GM03348 (cell line): ENCODE measurements at places on chromosomes 1 and 21.

DNA sequence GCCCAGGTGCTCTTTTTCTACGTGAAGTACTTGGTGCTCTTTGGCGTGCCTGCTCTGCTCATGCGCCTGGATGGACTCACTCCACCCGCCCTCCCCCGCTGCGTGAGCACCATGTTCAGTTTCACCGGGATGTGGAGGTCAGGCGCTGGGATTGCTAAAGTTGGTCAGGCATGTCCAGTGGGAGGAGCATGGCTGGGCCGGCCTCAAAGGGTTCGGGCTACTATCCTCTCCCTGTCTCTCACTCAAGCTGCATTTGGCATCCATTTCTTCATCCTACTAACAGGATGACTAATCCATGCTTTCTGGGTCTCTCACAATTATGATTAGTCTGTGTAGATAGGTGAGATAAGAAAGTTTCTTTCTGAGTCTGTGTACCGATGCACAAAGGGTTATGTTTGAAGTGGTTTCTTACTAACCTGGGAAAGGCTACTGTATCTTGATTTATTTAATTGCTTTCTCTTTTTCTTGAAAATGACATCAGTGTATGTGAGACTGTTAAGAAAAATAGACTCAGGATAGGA lies 135.9 kb downstream of the HHAT start:
- DNase-seq = no peak

GRCh38 chr1:159261721-159262494 lies 40.2 kb upstream of the FCER1A start:
- DNase-seq = no peak

DNA sequence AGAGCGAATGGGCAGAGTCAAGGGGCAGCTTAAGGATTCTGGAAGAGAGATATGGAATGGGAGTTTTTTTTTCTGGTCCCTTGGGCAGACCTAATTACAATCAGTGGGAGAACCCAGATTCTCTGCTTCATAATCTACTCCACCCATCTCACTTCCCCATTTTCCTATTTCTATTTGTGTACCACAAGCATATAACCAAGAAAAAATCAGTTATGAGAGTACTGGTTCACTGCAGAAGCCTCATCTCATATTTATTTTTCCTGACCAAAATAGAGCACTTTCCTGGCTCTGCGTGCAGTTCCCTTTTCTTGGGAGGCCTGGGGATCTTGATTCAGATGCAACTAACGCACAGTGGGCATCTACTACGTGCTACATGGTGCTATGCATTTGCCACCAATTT lies 82.2 kb upstream of the SLFNL1 start:
- no peak for DNase-seq

DNA sequence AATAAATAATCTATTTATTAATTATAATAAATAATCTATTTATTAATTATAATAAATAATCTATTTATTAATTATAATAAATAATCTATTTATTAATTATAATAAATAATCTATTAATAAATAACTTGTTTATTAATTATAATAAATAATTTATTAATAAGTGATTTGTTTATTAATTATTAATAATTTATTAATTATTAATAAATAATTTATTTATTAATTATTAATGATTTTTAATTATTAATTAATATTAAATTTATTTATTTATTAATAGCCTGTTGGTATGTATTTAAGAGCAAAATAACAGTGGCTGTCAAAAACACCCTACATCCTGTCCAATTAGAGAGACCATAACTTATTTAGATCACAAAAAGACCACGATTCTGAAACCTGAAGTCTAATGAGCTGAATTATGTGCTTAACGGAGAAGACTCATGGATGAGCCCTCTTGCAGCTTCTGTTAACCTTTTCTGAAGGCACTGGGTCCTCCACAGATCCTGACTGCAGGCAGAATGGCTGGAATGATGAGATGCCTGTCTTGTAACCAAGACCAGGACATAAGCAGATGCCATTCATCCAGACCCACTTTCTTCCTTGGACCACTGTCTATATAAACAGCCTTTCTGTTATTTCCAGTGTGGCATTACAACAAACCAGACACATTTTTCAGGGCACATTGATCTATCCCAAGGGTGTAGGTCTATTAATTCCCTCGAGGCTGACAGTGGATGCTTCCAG lies 134.2 kb downstream of the SETD4 start:
- DNase-seq = no peak

GRCh38 chr1:229001467-229002011 lies 266.3 kb downstream of the RHOU start:
- DNase-seq = no peak

DNA sequence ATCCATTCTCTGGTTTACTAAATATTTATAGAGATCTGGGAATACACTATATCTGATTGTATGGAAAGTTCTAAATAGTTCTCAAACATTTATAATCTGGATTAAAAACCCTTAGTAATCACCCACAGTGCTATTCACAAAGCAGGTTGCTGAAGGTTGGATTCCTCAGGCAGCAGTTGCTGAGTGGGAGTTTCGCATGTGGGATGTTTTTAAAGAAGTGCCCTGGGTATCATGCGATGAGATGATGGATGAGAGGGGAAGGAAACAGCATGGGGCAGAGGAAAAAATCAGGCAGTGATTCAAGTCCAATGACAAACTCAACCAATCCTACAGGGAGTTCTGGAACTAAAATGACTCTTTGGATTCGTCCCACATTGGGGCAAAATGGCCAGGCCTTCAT lies 85.3 kb upstream of the GALNT2 start:
- no peak for DNase-seq

GRCh38 chr1:222582099-222582774 lies 7.5 kb downstream of the TAF1A start:
- peak; percentile 10 for DNase-seq

- peak; percentile 42 for DNase-seq
Measured at GRCh38 chr1:26861286-26861701, 1.7 kb upstream of the SFN start.

DNA sequence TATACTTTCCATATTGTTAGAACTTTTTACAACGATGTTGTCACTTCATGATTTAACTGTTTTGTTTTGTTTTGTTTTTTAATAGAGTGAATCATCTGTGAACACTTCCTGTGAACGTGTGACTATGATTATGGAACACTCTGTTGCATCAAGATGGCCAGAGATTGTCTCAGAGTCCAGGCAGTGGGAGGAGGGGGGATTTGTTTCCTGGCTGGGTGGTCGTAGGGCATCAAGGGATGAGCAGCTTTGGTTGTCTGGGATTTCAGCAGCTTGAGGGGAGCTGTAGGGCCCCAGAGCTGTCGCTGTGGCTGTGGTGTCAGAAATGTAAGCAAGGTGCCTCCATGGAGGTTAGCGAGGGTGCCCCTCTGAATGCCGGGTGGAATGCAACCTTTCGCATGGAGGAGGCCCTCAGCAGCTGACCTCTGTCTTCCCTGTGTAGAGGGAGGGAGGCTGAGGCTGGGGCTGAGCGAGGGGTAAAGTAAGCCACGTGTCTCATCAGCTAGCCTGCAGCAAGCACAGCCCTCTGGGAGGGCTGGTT lies 21.4 kb downstream of the NEK2 start:
- DNase-seq = peak; percentile 41

- peak; percentile 9 for DNase-seq
Measured at GRCh38 chr1:35768350-35769187, 1.2 kb downstream of the CLSPN start.

DNA sequence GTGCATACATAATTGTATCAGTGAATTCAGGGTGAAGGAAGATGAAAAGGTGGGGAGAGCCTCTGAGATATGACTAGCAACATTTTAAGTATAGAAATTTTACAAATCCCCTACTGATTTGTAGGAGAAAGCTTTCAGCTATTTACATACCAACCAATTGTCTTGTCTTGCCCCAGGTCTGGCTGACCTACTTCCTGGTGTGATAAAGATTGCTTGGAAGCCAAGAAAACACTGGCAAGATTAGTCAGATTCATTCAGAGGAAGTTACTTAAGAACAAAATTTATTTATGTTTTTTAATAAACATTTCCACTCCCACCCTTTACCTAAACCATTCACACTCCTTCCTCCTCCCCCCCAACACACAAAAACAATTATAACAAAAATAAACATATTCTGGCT lies 17.5 kb downstream of the PTGS2 start:
- peak; percentile 38 for DNase-seq

DNA sequence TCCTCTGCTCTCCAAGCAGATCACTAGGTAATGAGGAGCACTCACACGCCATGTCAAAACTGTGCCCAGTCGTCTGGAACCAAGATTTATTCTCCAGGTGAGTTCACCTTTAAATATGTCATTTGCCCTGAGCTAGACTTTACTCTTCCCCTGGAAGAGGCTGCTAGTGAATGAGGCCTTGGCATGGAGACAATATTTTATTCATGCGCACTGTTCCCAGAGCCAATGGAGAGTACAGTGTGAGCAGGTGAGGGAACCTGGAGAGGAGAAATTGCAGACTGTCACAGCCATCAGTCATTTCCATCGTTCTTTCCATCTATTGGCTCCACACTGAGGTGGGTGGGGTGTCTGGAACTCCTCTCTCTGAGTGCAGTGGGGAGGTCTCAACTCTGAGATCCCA lies 333.6 kb downstream of the KCNH1 start:
- DNase-seq = no peak

DNA sequence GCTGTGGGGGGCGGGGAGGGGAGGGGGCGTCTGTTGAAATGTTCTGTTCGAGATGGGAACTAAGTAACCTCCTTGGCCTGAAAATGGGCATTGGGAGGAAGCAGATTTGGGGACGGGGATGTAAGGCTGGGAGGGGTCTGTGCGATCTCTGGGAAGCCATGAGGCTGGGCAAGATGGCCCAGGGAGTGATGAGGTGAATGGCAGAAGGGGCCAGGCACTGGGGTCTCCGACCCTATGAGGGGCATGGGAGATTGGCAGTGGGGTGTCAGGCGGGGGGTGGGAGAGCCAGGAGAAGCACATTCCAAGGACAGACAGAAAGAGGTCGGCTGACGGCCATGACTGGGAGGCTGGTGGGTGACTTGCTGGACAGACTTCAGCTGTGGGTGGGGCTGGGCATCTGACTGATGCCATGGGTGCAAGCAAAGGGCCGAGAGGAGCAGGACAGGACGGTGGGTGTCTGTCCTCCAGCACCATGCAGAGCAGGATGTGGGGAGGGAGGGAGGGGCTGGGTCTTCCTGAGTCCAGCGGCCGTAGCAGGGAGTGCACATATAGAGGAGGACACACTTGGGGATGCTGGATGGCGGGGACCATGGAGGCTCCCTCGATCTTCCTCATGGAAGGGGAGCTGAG lies 30.0 kb upstream of the COL18A1 start:
- no peak for DNase-seq

DNA sequence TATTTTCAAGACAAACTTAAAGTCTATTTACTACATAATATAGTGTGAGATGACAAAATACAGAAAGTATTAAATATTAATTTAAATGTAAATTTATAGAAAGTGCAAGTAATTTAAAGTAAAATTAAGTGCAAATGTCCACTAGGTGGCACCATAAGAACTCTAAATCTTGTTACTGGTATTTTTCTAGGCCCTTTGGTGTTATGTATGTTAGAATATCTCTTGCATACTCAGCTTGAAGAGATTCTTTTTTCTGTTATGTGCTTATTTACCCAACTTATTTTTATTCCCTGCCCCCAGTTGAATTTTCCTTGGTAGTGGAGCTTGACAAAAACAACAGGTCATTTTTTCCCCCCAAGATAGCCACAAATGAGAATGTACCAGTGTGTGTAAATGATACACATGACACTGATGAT lies 71.5 kb downstream of the RPS6KC1 start:
- peak; percentile 20 for DNase-seq

GRCh38 chr1:154318386-154318785 lies 2.5 kb upstream of the AQP10 start:
- DNase-seq = no peak

- no peak for DNase-seq
Measured at GRCh38 chr1:3290915-3291314, 163.6 kb upstream of the ARHGEF16 start.

GRCh38 chr1:197222025-197222685 lies 45.9 kb upstream of the CRB1 start:
- no peak for DNase-seq

- no peak for DNase-seq
Measured at GRCh38 chr1:33337441-33337840, 16.5 kb upstream of the A3GALT2 start.

DNA sequence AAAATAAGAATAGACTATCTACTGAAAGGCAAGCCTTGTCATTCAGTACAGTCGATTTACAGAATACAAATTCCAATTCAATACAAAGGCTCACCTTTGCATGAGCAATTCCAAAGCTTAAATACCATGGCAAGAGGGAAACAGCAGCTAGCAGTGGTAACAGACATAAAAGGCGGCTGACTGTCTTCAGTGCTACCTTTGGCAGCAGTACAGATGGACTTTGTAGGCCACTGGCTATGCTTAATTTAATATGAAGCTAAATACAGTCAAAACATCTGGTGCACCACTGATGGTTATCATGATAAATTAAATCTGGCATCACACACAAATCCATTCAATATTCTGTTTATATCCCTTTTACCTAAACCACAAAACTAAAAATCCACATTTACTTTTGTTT lies 62.4 kb downstream of the RERE start:
- no peak for DNase-seq

GRCh38 chr1:199678771-199679170 lies 348.7 kb upstream of the NR5A2 start:
- DNase-seq = no peak

DNA sequence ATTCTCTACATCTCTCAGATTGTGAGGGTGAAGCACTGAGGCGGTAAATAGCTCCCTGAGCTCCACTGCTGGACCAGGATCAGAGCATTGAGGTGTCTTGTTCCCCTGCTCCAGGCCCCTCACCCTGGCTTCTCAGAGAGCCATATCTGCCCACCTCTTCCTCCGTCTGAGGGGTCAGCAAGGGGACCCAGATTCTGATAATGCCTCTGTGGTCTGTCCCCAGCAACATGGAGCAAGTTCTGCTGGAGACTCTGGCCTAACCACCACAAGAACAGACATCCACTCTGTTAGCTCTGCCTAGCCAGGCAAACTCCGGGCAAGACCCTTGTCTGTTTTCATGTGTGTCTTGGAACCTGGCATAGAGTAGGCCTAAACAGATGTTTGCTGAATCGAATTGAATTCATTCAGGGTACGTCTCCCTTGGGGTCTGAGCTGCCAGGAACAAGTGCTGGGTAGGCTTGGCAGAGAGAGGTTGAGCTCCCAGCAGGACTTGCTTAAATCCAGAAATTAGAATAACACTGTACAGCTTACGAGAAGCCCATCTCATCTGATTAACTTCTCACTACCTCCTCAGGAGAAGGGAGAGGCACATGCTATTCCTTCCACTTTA lies 2.3 kb downstream of the TRAF5 start:
- no peak for DNase-seq

DNA sequence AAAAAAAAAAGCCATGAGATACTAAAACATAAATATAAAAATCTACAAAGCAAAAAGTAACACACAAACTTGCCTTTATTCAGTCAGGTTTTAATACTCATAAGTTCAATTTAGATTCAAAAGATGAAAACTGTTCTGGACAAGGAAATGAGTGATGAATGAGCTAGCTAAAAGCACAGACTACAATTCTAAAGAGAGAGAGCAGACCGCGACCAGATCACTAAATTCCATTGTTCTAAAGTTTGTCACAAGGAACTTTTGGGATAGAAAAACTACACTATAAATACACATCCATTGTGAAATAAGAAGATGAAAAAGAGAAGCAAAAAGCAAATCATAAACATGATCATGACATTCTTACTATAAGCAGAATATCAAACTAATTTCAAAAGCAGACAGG lies 1.7 kb downstream of the ODF2L start:
- peak; percentile 32 for DNase-seq

GRCh38 chr1:69898403-69898947 lies 306.9 kb downstream of the LRRC40 start:
- DNase-seq = no peak
